ENCODE measurements at places on chromosomes 11 and 22. TPM values are rescaled to one million over a fixed set of nuclear protein-coding genes. Genes with fewer than 3 reads are reported as not detected.

Gene CDPF1
- 14.1 TPM for total RNA-seq

Gene OLFML1
- 0.94 TPM for total RNA-seq

Gene PARVG
- 1.9 TPM for total RNA-seq

Gene RAB39A
- total RNA-seq, result 33.2 TPM

Gene SCGB2A2
- not detected for total RNA-seq

Gene CSF2RB
- 0.31 TPM for total RNA-seq

Gene ATG13
- 69.2 TPM for total RNA-seq

Gene INS
- total RNA-seq, result not detected

Gene PIH1D2
- 2.2 TPM for total RNA-seq

Gene TMEM179B
- total RNA-seq, result 22.8 TPM

Gene TYMP
- total RNA-seq, result 1.3 TPM

Gene TH
- total RNA-seq, result not detected

Gene RAC2
- total RNA-seq, result not detected

Gene ZP1
- total RNA-seq, result not detected

Measured in parietal lobe (tissue), 2 donors.